Central memory CD4-positive, alpha-beta T cell (primary cell): ENCODE measurements at places on chromosomes 13 and 19.

DNA sequence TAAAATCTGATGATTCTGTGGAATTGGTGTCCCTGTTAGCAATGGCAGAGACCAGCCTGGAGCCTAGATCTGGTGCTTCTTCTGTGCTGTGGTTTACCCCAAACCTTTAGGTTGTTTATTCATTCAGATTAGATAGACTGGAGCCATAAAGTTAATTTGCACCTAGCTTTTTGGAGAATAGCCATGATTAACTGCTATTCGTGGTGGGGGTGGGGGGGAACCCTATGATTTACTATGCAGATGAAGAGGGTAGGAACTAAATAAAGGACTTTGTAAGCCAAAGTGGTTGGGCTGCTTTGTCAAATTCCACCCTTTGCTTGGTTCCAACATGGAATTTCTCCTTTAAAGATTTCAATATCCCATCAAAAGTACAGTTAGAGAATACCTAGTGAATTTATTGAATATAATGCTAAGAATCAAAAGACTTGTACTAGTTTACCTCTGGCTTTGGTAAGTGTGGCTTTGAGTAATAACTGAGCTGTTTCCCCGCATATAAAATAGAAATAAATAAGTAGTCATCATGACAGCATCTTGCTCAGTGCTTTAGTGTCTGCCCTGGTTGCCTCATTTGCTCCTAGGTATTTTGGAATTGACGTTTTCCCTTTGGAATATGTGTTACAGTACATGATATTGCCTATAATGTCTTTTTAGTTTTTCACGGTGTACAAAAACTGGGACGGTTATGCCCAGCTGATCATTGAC is 27.6 kb downstream of the SKA3 start:
- no peak for DNase-seq

GRCh38 chr13:73677048-73677601 is 457.1 kb downstream of the KLF12 start:
- no peak for DNase-seq

DNA sequence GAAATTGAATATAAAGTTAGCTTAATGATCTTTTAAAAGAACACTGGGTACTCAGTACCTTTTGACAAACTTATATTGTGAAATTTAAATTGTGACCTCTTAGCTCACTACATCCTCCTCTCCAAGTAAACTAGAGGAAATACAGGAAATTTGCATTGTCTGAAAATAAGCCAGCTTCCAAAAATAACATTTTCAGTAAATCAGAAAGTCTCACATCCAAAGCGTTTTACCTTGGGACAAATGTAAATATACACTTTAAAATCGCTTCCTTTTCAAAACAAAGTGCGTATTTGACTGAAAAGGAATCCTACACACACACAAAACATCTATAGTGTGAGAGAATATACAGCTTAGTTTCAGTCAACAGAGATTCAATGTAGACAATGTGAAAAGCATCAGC is 2.1 kb upstream of the EFNB2 start:
- no peak for DNase-seq

DNA sequence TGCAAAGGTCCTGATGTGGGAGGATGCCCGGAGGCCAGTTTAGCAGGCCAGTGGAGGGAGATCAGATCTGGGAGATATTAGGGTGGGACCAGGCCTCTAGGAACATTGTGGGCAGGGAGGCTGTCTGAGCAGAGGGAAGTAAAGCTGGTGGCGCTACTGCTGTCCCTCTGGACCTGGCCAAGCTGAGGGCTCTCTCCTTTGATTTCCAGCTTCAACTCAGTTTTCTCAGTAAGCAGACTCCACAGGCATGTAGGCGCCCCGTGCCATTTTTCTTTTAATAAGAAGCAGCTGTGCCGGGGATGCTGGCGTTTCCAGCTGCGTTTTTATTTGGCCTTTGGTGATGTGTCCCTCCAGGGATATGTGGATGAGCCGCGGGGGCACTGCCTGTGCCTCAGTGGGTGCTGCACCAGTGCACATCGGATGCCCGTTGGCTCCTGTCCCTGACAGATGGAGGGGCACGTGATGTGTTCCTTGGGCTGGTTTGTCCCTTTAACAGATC is 6.7 kb downstream of the DNM2 start:
- no peak for DNase-seq

GRCh38 chr19:16601378-16602052 is 26.5 kb downstream of the MED26 start:
- no peak for DNase-seq

GRCh38 chr13:93378184-93378583 is 151.6 kb downstream of the GPC6 start:
- no peak for DNase-seq

- no peak for DNase-seq
Measured at GRCh38 chr19:40736661-40737060, 13.6 kb downstream of the ACTMAP start.

DNA sequence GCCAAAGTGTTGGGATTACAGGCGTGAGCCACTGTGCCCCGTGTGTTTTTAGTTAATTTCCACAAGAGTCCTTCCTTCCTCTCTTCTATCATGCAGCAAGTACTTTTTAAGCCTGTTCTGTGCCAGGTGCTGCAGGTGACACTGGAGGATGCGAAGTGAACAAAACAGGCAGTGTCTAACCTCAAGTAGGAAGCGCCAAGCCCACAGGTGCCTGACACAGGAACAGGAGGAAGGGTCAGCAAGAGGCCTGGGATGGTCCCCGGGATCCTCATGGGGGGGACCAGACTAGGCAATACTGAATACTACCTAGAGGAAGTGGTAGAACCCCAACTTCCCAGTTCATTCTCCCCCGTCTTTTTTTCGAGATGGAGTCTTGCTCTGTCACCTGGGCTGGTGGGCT is 1.8 kb upstream of the CALR start:
- DNase-seq: no peak

GRCh38 chr19:34269968-34270621 is 15.7 kb downstream of the GARRE1 start:
- DNase-seq: peak; percentile 92

- DNase-seq: no peak
Measured at GRCh38 chr13:110938662-110939421, 24.0 kb upstream of the ANKRD10 start.
